ENCODE measurements at places on chromosomes 13 and 19.

GRCh38 chr13:23003446-23003845 is 177.3 kb upstream of the SGCG start:
- no peak for DNase-seq

DNA sequence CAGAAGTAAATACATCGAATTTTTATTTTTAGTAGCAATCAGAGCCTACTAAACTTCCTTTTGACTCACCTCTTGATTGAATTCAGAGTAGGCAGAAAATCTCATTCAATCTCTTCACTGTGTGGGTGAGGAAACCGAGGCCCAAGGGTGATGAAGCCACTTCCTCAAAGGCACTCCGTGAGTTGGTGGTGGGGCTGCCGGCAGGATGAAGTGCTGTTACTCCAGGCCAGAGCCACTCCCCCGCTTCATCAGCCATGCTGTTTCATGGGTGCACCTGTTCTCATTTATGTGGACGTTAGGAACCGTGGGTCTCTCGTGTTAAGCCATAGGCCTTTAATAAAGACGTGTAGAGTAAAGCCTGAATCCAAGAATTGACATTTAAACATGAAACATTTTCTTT is 13.2 kb downstream of the ING1 start:
- no peak for DNase-seq

DNA sequence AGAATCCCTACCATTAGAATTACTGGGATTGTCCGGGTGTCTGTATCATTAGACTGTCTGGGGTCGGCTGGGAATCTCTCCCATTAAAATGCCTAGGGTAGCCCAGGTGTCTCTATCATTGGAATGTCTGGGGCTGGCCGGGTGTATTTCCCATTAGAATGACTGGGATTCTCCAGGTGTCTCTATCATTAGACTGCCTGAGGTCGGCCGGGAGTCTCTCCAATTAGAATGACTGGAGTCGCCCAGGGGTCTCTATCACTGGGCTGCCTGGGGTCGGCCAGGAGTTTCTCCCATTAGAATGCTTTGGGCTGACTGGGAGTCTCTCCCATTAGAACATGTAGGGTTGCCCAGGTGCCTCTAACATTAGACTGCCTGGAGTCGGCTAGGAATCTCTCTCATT is 1560.7 kb downstream of the UQCRFS1 start:
- DNase-seq: no peak

DNA sequence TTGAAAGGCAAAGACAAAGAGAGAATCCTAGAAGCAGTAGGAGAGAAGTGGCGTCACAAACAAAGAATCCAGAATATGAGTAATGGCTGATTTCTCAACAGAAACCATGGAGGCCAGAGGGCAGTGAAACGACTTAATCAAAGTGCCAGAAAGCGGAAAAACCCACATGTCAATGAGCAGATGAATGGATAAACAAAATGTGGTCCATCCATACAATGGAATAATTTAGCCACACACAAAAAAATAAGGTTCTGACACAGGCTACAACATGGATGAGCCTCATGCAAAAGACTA is 52.2 kb upstream of the RANBP3 start:
- DNase-seq: no peak

- DNase-seq: no peak
Measured at GRCh38 chr19:49910179-49910578, 13.5 kb upstream of the IL4I1 start.

GRCh38 chr13:106691341-106691740 is 123.4 kb upstream of the ARGLU1 start:
- no peak for DNase-seq

DNA sequence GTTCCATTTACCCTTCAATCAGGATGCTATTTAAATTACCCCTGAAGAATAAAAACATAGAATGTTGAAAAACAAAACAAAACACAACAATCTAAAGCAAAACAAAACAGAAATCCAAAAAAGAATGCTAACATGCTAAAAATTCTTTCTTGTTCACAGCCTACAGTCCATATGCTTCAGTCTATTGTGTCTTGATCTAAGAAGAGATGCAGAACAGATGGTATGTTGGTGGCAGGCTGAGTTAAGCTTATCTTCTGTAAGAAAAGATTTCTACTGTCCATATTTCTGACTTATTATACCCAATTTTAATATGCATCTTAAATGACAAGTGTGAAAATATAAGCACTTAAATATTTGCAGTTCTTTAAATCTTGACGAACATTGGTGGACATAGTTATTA is 356.1 kb upstream of the SLITRK1 start:
- no peak for DNase-seq

DNA sequence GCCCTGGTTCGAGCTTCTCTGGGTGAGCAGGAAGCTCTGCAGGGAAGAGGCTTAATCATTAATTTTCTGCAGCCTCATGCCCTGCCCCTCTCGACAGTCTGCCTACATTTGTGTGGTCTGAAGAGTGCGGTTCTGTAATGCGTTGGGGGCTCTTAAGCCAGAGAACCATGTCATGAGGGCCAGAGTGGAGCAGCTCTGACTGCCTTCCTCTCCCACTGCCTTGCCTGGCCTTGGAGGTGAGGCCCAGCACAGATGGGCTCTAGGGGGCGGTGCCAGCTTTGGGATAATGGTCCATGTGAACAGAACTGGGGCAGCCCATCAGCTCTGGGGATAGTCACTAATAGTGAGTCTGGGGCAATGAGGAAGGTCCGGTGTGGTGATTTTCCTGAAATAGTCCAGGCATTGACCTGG is 5.7 kb downstream of the FGF9 start:
- no peak for DNase-seq

DNA sequence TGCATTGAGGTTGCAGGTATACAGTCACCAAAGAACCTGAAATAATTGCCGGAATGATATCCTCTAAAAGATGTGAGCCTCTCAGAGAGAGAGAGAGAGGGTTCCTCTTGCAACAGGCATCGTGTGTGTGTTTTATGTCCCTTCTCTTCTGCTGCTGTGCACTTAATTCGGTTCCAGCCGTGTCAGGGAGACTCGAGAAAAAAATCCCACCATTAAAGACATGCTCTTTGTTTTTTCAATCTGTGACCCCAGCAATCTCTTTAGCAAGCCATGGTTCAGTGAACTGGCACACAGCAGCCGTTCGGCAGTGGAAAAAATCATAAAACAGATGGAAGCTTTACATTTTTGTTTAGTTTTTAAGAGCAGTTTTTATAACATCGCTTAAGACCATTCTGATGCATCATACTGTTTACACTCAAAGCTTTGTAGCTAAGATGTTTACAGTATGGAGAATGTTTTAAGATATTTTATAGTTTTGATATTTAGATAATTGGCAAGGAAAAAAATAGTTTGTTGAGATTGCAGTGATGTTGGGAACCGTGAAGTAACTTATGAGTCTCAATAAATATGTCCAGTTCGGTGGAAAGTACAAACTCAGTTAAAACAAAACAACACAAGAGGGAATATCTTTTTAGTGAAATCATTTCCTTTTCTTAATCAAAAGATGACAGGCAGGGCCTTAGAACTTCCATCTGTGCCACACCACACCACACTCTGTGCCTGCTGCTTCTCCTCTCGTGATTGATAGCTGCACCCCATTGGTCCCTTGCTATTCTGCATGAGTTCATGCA is 31.2 kb upstream of the ZNF536 start:
- no peak for DNase-seq

- no peak for DNase-seq
Measured at GRCh38 chr13:30191491-30192100, 115.8 kb downstream of the KATNAL1 start.

DNA sequence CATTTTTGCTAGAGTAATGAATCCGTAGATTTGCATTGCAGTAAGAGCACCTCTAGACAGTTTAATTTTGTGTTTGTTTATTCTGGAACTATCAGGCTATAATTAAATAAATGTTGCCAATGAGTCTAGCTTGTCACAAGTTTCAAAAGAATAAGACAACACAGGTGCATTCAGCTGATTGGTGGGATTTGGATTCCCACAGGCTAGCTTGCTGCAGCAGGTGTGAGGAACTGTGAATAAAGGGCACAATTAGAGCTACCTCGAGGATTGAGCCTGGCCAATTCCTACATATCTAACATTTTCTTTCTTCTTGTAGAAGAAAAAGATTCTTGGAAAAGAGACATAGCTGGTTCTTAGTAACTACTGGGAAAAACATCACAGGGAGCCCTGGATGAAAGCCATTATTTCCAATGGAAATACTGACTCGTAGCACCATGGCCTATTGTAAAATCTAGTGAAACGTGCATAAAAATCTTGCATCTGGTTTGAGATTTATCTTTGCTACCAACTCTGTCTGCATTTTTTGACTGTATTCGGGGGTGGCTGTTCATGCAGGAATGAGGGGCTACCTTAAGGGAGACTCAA is 360.9 kb downstream of the FGF9 start:
- DNase-seq: no peak

DNA sequence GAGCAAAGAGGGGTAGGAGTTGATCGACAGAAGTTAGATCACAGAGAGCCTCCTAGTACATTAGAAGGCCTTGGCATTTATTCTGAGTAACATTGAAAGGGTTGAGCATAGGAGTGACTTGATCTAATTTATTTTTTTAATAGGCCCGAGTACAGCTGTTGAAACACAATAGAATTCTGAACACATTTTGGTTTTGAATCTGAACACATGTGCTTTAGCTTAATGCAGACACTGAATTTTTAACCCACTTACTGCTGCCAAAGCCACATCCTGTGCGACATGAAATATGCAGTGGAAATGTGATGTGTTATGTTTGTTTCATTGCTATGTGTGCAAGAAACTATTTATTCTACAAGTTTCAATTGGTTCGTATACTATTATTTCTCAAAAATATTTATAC is 1505.9 kb downstream of the PCDH9 start:
- no peak for DNase-seq

DNA sequence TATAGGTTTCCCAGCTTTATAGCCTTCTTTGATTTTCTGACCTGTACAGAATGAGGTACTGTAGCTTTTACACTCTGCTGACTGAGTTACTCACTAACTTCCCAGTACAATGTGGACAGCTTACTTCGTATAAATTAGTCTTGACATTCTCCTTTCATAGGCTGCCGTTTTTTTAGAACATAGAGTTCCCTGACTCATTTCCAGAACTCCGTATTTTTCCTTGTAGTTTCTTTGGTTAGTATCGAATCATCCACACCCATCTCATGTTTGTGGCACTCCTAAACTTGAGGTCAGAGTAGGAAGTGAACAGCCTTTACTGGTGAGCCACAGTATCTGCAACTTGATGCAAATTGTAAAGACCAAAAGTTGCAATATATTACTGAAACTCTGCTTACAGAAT is 303.9 kb downstream of the SLITRK5 start:
- no peak for DNase-seq

DNA sequence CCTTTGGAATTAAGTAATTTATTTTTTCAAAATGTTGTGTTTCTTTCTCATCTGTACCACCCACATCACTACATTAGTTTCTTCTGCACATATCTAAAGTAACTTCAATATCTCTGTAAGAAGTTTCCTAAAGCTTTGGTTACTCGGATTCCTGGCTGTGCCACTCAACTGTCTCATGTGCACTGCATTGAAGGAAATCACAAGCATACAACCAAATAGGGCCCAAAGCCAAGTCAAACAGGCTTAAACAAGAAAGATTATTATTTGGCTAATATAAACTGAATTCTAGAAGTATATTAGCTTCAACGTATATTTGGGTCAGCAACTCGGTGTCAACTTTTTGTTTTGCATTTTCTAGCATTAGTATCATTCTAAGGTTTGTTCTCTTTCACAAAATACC is 1647.6 kb upstream of the SPRY2 start:
- DNase-seq: no peak

DNA sequence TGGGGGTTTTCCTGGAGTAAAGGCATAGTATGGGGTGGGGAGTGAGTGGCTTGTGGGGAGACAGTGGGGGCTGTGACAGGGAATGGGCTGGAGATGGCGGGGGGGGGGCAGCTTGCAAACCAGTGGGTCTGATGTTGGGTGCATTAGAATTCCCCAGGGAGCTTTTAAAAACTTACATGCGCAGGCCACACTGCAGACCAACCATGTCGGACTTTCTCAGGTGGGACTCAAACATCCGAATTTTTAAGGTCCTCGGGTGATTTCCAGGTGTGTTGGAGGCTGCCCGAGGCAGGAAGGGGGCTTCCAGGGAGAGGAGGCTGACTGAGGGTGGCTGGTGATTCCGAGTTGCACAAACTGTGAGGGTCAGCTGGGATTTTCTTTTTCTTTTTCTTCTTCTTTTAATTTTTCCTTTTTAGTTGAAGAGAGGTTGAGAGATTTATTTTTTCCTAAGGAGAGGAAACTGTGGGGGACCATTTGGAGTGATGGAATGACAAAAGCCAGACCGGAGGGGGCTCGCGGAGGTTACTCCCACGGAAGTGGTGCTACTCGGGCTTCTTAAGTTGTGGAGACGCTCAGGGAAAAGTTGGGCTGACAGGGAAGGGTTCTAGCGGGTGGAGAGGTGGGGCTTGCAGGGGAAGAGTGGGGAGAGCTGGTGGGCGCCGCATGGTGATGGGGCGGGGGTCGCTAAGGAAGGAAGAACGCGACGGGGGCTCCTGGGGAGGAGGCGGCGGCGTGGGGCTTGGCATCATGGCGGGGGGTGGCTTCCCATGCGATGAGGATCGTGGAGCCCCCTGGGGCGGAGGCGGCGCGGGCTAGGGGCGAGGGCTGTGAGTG is 997 bp upstream of the CACNG8 start:
- DNase-seq: no peak

GRCh38 chr19:38384209-38385027 is 3.4 kb downstream of the GGN start:
- no peak for DNase-seq

- DNase-seq: no peak
Measured at GRCh38 chr13:111280226-111280625, 40.2 kb upstream of the TEX29 start.

GRCh38 chr13:111158136-111158805 is 43.2 kb downstream of the ARHGEF7 start:
- no peak for DNase-seq

- peak; percentile 37 for DNase-seq
Measured at GRCh38 chr13:26557393-26558073, at the start of gene WASF3. WASF3 (plus strand) TSS chr13:26557683; CDS start chr13:26642271, 84,588 bp downstream.

GRCh38 chr13:104098421-104098820 is 1032.2 kb upstream of the SLC10A2 start:
- DNase-seq: no peak

GRCh38 chr13:109611912-109612691 is 174.3 kb downstream of the IRS2 start:
- DNase-seq: no peak

DNA sequence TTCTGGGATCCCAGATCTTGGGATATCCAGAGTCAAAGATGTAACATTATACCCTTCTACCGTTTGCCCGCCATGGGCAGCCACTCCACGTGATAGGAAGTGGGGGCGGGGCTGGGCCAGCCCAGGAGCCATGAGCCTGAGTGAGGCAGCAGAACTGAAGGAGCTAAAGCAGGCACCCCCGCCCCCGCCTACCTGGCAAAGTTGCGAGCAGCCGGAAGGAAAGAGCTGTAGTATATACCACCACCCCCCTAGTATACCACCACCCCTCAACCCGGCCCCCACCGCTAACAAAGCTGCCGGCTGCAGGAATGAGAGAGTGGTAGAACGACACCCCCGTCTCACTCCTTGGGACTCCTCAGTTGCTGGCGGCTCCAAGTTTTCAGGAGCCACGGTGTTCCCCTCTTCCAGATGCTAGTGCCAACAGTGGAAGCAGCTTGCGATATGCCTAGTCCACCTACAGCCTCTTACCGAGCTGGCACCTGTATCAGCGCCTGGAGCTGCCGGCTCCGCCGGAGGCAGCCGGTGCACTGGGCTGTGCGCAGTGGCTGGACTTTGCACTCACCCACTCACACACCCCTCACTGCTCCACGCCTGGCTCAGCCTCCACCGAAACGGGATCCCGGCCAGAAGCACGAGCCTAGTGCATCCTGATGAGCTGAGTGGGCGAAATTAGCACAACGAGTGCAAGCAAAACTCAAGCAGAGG is 230.7 kb upstream of the PRR20A start:
- no peak for DNase-seq

GRCh38 chr19:3073931-3074595 is 11.8 kb upstream of the TLE5 start:
- no peak for DNase-seq

Data from activated B cell treated with CpG ODN at 0.5 μM for 24 hours (primary cell).